ENCODE measurements at places on chromosomes 13 and 19.

DNA sequence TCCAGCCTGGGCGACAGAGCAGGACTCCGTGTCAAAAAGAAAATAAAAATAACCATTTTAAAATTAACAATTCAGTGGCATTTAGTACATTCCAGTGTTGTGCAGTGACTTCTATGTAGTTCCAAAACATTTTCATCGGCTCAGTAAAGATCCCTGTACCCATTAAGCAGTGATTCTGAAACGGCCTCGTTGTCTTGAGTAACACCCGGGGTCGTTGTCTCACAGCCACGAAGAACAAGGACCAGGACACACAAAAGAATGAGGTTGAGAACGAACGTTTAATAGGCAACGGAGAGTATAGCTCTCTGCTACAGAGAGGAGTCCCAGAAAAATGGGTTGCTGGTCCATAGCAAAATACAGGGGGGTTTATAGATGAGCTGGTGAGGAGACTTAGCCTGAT lies 2.4 kb upstream of the TMED1 start:
- DNase-seq = no peak

- no peak for DNase-seq
These were observed 83.9 kb downstream of the ING1 start for GRCh38 chr13:110797230-110797877.

- DNase-seq = no peak
These were observed 1.4 kb downstream of the SIAH3 start for GRCh38 chr13:45850027-45850613.

- DNase-seq = no peak
These were observed 19.6 kb upstream of the SACS start for GRCh38 chr13:23453132-23453531.

DNA sequence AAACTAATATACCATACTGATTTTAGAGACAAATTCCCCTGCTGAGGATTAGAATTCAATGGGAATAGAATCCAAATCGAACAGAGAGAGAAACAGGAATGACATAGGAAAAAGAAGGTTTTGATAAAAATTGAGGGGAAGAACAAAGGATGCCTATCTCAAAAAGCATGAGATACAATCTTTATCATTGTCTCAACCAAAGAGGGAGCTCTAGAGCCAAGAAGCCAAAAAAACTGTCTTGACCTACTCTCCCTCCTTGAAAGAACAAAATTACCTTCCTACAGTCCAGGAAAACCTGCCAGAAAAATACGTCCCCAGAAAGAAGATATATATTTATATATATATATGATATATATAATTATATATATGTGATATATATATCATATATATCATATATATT lies 39.2 kb upstream of the MIR17HG start:
- DNase-seq = no peak

- no peak for DNase-seq
These were observed 2.4 kb downstream of the LENG9 start for GRCh38 chr19:54461210-54461609.

GRCh38 chr19:18501832-18502231 lies 20.0 kb downstream of the ELL start:
- no peak for DNase-seq

Measured in stimulated activated CD8-positive, alpha-beta memory T cell treated with anti-CD3 and anti-CD28 coated beads, Interleukin-7, amount 100 ng/mL, for 48 hours (primary cell).